ENCODE measurements at places on chromosomes 1 and 21.

DNA sequence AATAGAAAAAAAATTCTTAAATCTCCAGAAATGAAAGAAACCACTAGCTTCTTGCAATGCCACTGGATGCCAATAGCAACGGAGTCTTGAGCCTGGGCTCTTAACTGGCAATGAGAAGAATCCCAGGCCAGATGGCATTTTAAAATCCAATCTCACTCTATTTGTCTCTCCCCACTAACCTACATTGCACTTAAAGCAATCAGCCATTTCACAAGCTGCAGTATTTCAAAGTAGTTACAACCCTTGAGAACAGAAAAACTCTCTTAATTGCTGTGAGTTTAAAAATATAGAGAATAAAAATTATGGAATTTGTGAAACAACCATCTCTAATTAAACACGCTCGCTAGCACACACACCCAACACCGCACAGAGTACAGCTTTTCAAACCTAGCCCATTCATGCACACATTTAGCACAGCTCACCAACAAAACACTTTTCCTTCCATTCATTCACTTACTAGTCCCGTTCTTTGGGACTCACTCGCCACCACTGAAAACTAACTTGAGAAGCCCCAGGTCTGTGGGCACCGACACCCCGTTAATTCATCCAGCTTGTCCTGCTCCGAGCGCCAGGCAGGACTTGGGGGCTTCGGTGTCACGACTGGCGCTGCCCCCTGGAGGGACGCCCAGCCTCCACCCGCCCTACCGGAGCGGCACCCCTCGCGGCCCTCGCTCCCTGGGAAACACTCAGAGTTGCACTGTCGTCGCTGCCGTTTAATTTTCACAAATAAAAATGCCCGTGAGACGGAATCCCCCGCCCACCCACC lies 1.0 kb downstream of the DDAH1 start:
- DNase-seq, result no peak

- DNase-seq, result no peak
Measured at GRCh38 chr1:89890085-89890752, 69.4 kb downstream of the LRRC8D start.

DNA sequence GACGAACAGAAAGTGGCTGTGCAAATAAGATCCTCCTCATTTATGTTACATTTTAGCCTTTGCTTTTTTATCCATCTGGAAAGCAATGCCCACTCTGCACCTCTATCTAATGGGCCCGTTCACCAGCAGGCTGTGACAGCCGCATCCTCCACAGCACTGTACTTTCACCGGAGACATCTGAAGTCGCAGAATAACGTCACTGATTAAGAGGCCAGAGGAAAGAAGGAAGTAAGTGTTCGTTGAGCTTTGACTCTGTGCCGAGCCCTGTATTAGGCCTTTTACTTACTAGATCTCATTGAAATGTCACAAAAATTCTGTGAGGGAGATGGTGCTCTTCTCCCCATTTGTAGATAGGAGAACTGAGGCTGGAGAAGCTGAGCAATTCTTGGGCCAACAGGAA lies 62.3 kb downstream of the KAZN start:
- DNase-seq, result no peak

DNA sequence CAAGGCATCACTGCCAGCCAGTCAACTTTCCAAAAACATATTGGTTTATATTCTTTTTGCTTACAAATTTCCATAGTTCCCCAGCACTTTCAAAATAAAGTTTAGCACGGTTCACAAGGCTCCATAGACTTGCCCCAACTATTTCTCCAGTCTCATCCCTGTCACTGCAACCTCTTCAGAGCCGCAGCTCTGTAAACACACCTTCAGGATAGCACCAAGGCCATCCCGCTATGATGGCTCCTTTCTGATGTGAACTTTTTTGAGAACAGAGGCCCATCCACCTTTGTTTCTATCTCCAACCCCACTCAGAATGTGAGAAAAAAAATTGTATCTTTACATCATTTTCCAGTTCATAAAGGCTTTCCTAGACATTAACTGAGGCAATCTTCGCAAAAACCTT lies 26.3 kb downstream of the PGM1 start:
- no peak for DNase-seq

DNA sequence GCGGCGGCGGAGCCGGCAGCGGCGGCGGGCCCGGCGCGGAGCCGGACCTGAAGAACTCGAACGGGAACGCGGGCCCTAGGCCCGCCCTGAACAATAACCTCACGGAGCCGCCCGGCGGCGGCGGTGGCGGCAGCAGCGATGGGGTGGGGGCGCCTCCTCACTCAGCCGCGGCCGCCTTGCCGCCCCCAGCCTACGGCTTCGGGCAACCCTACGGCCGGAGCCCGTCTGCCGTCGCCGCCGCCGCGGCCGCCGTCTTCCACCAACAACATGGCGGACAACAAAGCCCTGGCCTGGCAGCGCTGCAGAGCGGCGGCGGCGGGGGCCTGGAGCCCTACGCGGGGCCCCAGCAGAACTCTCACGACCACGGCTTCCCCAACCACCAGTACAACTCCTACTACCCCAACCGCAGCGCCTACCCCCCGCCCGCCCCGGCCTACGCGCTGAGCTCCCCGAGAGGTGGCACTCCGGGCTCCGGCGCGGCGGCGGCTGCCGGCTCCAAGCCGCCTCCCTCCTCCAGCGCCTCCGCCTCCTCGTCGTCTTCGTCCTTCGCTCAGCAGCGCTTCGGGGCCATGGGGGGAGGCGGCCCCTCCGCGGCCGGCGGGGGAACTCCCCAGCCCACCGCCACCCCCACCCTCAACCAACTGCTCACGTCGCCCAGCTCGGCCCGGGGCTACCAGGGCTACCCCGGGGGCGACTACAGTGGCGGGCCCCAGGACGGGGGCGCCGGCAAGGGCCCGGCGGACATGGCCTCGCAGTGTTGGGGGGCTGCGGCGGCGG lies 1.0 kb downstream of the ARID1A start:
- DNase-seq, result no peak

Data from anterior cingulate cortex (tissue), 58 donors.